ENCODE measurements at places on chromosomes 11 and 22. TPM values are rescaled to one million over a fixed set of nuclear protein-coding genes. Genes with fewer than 3 reads are reported as not detected.
A peak's percentile ranks its signal among the peaks of the same experiment; 100 is the strongest.

GRCh38 chr11:11807811-11808782, 33.7 kb upstream of the USP47 start:
- H3K27ac ChIP-seq, result no peak overlapping the region
- H3K4me3 ChIP-seq, result no peak overlapping the region
- no peak for DNase-seq
- no peaks in the 10 kb centered on the region for H3K36me3 ChIP-seq
- H3K4me1 ChIP-seq, result no peaks in the 10 kb centered on the region

- no peak overlapping the region for H3K27ac ChIP-seq
- no peak overlapping the region for H3K4me3 ChIP-seq
These were observed 31.8 kb downstream of the SCN3B start for GRCh38 chr11:123622576-123622975.

GRCh38 chr11:43516316-43516850, 157.7 kb downstream of the TTC17 start:
- no peaks in the 10 kb centered on the region for H3K4me1 ChIP-seq
- H3K27ac ChIP-seq, result no peak overlapping the region
- no peak for DNase-seq
- H3K4me3 ChIP-seq, result no peak overlapping the region
- H3K36me3 ChIP-seq, result no peaks in the 10 kb centered on the region

GRCh38 chr11:86524620-86525352, 147.6 kb downstream of the ME3 start:
- H3K4me1 ChIP-seq, result no peaks in the 10 kb centered on the region
- H3K4me3 ChIP-seq, result no peak overlapping the region
- DNase-seq, result no peak

GRCh38 chr22:30978304-30978962, 9.4 kb downstream of the TUG1 start:
- no peak for DNase-seq
- no peaks in the 10 kb centered on the region for H3K4me1 ChIP-seq
- no peak overlapping the region for H3K4me3 ChIP-seq
- no peak overlapping the region for H3K27ac ChIP-seq

GRCh38 chr11:75233754-75234172, 6.8 kb upstream of the TPBGL start:
- DNase-seq, result no peak
- no peaks in the 10 kb centered on the region for H3K36me3 ChIP-seq
- no peak overlapping the region for H3K27ac ChIP-seq

DNA sequence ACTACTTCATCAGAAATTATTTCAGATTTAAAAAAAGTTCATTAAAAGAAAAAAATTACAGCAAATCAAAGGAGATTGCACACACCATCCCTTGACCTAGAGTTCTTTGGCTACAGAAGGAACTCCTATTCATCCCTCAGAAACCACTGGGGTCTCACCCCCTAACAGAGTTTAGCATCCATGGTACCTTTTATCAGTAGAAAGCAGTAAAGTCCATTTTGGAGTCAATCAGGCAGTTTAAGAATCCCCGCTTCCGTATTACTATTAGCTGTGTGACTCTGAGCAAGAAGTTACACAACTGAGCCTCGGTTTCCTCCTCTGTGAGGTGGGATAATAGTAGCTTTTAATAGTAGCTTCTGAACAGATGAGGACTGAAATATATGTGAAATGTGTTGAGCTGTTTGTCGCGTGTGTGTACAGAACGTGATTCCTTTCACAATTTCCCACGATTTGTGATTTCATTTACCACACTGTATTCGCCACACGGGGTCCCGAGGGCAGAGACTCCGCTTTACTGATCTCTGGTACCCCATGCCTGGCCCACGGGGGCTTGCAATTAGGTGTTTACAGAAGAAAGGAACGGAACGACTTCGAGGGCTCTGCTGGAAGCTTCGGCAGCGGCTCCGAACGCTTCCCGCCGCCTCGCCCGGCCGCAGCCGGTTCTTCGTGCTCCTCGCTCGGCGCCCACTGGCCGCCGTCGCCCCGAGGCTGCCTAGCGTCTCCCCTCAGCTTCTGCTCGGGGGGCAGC, 72.5 kb upstream of the ZBED5 start:
- H3K4me3 ChIP-seq, result peak overlapping the region; percentile 66
- H3K4me1 ChIP-seq, result peaks cover 6% of the 10 kb centered on the region
- H3K27me3 ChIP-seq, result peaks cover 7% of the 10 kb centered on the region
- H3K36me3 ChIP-seq, result no peaks in the 10 kb centered on the region

- H3K27me3 ChIP-seq, result peaks cover 80% of the 10 kb centered on the region
- no peak for DNase-seq
- peaks cover 12% of the 10 kb centered on the region for H3K4me1 ChIP-seq
- H3K27ac ChIP-seq, result no peak overlapping the region
- H3K36me3 ChIP-seq, result no peaks in the 10 kb centered on the region
These were observed 13.0 kb downstream of the PAX6 start for GRCh38 chr11:31798057-31798553.

DNA sequence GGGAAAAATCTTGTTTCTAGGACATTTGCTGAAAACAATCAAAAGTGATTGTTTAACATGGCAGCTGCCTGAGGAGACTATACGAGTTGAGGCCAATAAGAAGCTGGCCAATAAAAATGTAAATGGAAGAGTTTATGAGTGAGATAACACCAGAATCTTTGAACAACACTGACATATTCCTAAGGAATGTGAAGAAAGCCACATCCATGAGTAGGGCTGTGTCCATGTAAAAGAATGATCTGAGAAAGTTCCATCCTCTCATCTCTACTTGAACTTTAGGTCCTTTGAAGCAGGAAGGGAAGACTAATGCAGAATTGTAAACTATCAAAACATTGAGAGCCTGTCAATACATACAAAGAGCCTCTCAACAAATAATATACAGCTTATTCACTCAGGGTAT, 6.9 kb upstream of the CHORDC1 start:
- no peak for DNase-seq
- H3K4me3 ChIP-seq, result no peak overlapping the region
- no peaks in the 10 kb centered on the region for H3K4me1 ChIP-seq
- H3K27ac ChIP-seq, result no peak overlapping the region
- H3K36me3 ChIP-seq, result no peaks in the 10 kb centered on the region

DNA sequence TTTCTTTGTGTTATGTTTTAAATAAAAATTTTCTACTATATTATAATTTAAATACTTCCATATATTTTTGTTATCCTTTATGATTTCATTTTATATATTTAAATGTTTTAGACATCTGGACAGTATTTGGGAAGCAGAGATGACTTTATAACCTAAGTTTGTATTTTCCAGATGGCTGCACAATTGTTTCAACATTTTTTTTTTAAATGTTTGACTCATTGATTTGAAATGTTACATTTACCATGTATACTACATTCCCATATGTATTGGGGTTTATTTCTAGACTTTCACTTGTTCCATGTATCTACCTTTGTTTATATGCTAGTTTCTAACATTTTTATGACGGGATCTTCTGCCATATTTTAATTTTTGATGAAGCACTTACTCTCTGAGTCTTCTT, 766.5 kb downstream of the METTL15 start:
- H3K27ac ChIP-seq, result no peak overlapping the region
- no peaks in the 10 kb centered on the region for H3K27me3 ChIP-seq
- H3K36me3 ChIP-seq, result no peaks in the 10 kb centered on the region
- no peak overlapping the region for H3K4me3 ChIP-seq
- DNase-seq, result no peak

GRCh38 chr11:6012035-6012668, 5.4 kb upstream of the OR56A4 start:
- no peaks in the 10 kb centered on the region for H3K4me1 ChIP-seq
- no peaks in the 10 kb centered on the region for H3K36me3 ChIP-seq
- no peak overlapping the region for H3K27ac ChIP-seq

- DNase-seq, result no peak
- H3K4me1 ChIP-seq, result peaks cover 14% of the 10 kb centered on the region
- H3K36me3 ChIP-seq, result no peaks in the 10 kb centered on the region
- no peaks in the 10 kb centered on the region for H3K27me3 ChIP-seq
These were observed 10.6 kb upstream of the ARAP1 start for GRCh38 chr11:72762641-72763304.

DNA sequence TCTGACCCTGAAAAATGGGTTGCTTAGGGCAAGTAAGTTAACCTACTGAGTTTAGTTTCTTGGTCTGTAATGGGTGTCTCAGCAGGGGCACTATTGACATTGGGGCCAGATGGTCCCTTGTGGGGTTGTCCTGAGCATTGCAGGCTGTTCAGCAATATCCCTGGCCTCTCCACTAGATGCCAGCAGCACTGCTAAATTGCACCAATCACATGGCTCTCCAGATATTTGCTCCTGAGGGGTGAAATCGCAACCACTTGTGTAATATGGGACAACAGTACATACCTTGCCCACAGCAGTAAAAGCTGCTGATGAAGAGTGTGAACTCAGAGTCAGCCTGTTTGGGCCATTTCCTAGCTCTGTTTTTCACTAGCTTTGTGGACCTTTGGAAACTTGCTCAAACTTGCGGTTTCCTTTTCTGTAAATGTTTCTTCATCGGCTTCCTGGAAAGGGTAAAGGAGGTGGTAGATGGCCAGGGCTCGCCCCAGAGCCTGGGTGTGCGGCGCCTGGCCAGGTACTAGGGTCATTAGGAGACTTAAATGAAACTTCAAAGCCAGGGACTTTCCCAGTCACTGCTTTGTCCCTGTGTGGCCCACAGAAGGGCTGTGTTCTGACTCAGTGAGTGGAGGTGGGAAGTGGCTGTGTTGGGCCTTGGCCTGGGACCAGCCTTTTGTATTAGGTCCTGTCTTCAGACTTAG, 13.0 kb downstream of the NCF4 start:
- no peak overlapping the region for H3K4me3 ChIP-seq
- peaks cover 89% of the 10 kb centered on the region for H3K36me3 ChIP-seq
- H3K27me3 ChIP-seq, result no peaks in the 10 kb centered on the region
- H3K4me1 ChIP-seq, result peaks cover 18% of the 10 kb centered on the region
- peak overlapping the region; percentile 91 for H3K27ac ChIP-seq
- peak; percentile 85 for DNase-seq

SCGB1D2 gene
- not detected for polyA plus RNA-seq

THY1 gene
- polyA plus RNA-seq, result 11.7 TPM

OR52E1 gene
- polyA plus RNA-seq, result not detected

RBM4B gene
- polyA plus RNA-seq, result 14.8 TPM

LMO2 gene
- polyA plus RNA-seq, result 48.9 TPM

HOATZ gene
- not detected for polyA plus RNA-seq

DBX1 gene
- polyA plus RNA-seq, result not detected

Data from spleen (tissue), 13 donors.